Activated CD4-positive, alpha-beta T cell treated with anti-CD3 and anti-CD28 coated beads for 48 hours (primary cell): ENCODE measurements at places on chromosomes 7 and 10.

GRCh38 chr10:931326-932318, at the start of gene LARP4B:
Gene LARP4B (minus strand): TSS chr10:931705. CDS start chr10:885721, 45,984 bp downstream.
- peak; percentile 97 for DNase-seq

DNA sequence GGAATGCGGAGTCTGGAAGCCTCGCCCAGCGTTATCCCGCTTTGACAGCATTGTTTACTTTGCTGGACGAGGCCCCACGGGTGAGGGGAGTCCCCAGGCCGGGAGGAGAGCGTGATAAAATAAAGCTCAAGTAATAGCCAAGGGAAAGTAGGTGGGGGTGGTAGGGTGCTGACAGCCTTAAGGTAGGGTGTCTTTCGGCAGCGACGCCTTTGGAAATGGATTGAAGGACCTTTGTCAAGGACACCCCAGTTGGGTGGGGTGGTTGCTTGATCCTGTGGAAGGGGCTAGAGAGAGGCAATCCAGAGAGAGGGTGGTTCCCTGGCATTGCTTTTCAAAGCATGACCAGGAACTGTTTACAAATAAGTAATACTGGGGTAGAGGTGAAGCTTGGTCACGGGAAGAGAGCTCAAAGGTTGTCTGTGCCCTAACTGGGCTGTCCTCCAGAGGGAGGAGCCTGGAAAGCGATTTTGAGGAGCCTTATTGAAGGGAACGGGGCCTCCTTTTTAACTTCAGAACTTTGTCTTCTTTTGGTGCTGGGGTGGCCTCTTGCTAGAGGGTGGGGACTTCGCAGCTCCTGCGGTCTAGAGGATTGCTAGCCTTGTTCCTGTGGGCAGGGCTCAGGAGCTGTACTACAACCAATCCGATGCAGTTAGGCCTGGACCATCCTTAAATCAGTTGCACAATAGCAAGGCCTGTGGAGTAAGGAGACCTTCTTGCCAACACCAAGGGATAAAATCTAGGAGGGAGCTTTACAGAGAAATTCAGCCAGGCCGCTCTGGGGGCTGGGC, 1.3 kb downstream of the EIF4EBP2 start:
- DNase-seq: peak; percentile 32

DNA sequence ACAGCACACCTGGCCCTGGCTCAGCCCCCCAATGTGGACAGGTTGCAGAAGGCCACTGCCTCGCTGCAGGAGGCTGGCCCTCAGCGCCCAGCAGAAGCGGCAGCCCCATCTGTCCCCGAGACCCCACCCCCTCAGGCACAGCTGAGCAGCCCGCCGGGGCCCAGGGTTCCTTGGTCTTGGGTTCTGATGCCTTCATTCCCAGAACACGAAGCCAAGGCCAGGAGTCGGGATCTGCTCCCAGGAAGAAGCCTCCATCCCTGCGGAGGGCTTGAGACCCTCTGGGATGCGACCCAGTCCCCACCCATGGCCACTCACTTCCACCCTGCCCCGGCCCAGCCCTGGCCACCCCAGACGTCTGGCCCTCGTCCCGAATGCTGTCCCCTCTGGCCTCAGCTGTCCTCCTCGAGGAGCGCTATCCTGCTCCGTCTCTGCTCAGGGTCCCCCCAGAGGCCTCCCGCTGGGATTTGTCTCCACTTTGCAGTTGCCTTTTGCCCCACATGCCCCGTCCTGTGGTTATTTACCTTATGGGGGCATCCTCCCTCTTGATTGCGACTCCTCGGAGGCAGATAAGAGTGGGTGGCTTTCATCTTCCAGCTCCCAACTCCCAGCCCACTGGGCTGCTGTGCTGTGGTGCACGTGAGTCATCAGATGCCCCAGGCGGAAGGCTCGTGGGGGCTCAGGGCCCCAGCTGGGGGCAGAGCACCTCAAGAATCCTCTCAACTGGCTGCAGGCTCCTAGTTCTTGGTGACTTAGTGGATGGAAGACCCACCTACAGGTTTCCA, 97.5 kb downstream of the MKI67 start:
- no peak for DNase-seq

DNA sequence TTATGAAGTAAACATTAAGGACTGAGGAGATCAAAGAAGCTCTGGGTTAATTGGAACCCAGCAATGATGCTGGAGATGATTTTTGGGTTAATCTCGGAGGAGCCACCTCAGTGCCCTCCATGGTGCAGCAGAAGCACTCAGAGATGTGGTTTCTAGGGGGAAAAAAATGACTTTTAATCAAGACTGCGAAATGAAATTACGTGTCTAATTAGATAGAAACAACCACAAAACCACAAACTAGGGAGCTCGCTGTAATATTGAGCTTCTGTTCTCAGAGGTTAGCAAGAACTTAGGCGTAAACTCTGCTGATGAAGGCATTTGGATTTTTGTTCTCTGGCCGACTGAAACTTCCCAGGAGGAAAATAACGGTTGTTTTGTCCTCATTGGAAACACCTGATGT, 319.0 kb downstream of the GRID1 start:
- peak; percentile 43 for DNase-seq

GRCh38 chr7:137243741-137244140, 99.8 kb downstream of the PTN start:
- DNase-seq: no peak
